CD4-positive, alpha-beta T cell treated with Interleukin-17A for 4 hours (primary cell): ENCODE measurements at places on chromosomes 7 and 10.

GRCh38 chr10:21814866-21815265 is 188.7 kb downstream of the DNAJC1 start:
- DNase-seq = no peak

DNA sequence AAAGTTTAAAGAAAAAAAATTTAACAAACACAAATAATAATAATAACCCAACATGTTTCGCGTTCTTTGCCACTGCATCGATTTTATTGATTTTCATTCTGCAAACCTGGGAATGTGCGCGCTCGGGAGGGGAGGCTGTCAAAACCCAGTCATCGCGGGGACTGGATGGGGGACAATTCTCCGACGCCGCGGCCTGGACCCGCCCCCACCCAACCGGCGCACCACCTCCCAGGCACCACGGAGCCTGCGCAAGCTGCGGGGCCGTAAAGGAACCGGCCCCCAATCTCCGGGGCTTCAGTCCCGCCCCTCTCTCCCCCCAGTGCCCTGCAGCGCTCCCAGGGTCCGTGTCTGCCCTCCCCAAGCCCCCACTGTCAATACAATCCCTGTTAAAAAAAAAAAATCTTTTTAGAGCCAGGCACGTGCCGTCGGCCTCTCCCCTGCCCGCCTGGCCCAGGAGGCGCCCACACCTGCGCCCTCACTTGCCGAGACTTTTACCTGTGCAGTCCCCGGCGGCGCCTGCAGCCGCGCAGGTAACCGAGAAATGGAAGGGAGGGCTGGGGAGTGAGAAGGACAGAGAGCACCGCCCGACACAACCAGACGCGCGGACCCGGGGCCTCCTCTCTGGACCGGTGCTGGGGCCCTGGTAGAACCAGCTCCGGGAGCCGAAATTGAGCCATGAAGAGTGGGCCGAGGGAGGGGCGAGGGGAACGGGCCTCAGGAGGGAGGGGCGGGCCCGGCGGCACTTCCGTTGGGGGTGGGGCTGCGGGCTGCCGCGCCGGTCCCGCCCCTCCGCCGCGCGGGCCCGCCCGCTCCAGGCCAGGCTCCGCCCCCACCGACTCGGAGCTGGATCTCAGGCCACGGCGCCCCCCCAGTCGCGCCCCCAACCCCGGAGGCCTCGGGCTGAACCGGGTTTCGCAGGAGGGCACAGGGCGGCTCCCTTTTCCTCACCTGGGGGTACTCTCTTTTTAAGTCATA is 7.6 kb upstream of the ZNF503 start:
- peak; percentile 36 for DNase-seq

GRCh38 chr7:30835396-30835915 is 64.2 kb downstream of the MINDY4 start:
- no peak for DNase-seq

DNA sequence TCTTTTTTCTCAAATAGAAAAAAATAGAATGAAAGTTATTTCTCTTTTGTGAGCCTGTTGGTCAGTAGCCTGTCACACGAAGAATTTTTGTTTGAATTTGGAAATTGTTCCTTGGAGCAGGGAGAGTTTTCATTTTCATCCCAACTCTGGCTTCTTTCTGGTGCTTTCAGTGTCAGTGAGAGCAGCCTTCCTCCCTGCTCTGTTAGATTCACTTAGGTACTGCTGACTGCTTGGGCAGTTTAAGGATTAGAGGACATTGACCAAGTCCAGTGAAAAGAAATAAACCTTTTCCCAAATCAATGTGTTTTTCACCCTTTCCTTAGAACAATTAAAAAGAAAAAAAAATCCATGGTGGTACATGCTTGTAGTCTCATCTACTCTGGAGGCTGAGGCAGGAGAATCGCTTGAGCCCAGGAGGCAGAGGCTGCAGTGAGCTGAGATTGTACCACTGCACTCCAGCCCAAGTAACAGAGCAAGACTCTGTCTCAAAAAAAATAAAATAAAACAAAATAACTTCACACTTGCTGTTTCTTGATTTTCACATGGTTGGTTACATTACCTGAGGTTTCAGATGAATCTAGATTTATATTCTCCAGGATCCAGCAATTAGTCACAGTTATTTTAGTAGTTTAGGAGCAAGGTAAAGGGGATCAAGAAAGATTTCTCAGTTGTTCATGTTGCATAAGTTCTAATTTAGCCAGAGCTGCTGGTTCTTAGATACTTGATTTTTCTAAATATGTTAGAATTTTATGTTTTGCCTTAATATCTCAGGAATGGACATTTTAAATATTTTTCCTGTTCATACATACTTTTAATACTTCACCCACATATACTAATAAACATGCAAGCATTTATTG is 63.1 kb downstream of the ZNRF2 start:
- no peak for DNase-seq

GRCh38 chr7:80643336-80643915 is 5.0 kb downstream of the CD36 start:
- DNase-seq = no peak

DNA sequence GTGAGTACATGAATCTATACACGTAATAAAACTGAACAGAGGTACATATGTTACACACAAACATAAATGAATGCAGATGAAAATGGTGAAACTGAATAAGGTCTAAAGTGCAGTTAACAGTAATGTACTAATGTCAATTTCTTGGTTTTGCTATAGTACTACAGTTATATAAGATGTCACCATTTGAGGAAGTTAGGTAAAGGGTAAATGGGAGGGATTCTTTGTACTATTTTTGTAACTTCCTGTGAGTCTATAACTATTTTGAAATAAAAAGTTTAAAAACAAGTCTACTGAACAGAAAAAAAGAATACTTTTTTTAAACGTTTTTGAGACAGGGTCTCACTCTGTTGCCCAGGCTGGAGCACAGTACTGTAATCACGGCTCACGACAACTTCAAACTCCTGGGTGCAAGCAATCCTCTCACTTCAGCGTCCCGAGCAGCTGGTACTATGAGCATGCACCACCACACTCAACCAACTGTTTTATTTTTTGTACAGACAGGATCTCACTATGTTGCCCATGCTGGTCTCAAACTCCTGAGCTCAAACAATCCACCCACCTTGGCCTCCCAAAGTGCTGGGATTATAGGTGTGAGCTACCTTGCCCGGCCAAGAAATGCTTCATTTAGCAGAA is 71.5 kb downstream of the WAPL start:
- no peak for DNase-seq

DNA sequence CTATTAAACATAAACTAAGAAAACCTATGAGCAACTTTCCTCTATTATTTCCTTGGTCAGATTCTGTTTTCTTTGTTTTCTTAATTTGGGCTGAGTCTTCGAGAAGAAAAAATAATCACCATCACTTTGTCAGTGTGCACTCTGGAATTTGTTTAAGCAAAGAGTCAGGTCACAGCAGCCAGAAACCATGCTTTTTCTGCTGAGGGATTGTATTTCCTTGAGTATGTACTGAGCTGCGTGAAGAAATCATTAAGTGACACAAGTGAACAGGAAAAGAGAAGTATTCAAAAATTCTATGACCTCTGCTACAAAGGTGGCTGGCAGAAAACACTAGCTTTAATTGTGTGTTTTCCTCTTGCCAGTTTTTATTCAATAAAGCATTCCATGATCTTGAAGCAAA is 249.6 kb downstream of the VTI1A start:
- DNase-seq = no peak

DNA sequence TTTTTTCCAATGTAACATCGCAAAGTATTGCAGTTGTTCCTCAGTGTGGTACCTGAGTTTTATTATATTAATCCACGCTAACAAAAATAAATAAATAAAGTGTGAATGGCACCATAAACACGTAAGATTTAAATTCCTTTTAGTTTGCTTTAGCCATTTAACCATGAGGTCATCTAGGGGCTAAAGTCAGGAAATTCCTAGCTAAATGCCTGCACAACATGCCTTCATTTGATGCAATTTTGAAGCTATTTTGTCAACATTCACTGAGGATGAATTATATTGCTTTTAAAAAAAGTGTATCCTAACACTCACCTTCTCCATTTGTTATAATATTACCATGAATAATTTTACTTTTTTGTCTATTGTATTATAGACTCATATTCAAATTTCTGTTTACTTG is 714.4 kb downstream of the GATA3 start:
- no peak for DNase-seq

DNA sequence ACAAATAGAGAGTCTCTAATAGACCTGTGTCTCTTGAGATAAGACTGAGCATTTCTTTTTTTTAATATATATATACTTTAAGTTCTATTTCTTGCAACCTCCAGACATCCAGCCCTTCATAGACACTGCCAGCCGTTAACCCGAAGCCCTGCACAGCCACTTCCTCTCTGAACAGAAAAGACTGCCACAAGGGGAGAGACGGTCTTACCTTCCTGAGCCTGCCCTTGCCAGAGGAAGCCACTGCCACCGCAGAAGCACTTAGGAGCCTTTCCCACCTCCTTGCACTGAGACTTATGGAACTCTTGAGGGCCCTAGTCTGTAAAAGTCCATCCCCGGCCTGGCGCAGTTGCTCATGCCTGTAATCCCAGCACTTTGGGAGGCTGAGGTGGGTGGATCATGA is 31.8 kb upstream of the PRSS1 start:
- DNase-seq = peak; percentile 54

- no peak for DNase-seq
Measured at GRCh38 chr7:31061185-31061584, 9.1 kb downstream of the ADCYAP1R1 start.

DNA sequence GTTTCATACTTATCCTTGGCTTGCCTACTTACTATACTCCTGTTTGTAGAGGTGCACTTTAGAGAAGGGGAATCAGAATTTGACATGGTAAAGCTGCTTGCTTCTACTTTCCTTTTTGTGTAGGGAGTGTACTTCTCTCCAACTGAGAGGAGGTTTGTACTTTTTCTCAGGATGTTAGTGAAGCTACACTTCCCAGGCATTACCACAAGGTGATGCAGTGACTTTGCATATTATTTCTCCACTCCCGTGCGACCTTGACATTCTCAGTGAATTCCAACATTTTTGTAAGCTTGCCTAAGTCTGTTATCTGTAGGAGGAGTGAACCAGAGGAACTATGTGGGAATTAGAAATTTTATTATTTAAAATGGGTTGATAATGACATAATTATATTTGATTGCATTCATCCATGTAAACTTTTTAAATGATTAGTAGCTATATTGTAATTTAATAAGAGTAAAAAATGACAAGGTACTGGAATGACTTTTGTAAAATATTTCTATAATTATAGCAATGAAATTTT is 5.2 kb downstream of the TAX1BP1 start:
- no peak for DNase-seq

GRCh38 chr10:75466001-75466400 is 34.6 kb downstream of the LRMDA start:
- no peak for DNase-seq

DNA sequence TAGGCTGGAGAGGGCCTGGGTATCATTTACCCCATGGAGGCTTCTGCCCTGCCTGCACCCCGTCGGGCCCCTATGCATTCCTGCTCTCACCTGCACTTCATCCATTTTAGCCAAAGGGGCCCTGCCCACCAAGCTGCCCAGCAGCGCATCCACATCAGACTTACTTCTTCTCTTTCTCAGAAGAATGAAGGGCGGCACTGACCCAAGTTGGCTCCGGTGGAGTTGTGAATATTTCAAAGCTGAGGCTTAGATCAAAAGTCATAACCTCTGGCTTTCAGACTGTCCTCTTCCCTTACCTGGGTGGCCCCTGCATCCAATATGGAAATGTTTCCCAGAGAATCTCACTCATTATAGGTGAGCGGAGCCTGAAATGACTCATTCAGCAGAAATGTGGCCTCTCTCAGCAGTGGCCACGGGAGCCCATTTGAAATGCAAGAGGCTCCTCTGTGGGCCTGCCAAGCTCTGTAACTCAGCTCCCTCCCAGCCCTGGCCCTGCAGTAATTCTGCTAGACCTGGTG is 117.6 kb upstream of the TCF7L2 start:
- DNase-seq = no peak

- no peak for DNase-seq
Measured at GRCh38 chr10:114973997-114974396, 36.0 kb downstream of the TRUB1 start.

DNA sequence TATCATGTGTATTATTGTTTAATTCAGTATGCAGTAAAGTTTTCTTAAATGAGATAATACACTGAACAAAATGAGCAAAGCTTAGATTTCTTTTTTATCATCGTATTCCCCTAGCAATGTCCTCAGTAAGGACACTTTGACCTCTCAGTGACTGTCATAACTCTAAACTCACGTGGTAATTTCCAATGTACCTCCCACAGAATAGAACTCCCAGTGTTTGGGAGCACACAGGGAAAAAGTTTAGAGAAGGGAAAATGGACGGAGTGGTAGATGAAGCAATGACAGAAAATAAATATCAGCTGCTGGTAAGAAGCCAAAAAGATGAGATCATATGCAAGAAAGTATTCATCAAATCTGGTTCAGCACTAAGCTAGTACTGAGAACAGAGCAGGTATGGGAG is 758.6 kb upstream of the KCND2 start:
- DNase-seq = no peak

DNA sequence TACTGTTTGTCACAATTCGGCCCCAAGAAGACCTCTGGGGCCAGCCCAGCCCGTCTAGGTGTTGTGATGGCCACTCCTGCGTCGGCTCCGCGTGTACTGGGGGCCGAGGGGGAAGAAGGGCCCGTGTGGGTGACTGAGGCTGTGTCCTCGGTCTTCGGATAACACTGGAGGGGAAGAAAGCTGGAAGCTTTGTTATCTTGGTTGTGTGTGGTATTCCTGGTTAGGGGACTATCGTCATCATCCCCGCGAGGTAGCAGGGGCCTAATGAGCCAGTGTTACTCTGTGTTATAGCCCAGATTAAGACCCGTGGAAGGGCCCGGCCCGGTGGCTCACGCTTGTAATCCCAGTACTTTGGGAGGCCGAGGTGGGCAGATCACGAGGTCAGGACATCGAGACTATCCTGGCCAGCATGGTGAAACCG is 854 bp downstream of the MTG1 start:
- DNase-seq = no peak
